NCI-H1092 (cell line): ENCODE measurements at places on chromosomes 2 and 18.

DNA sequence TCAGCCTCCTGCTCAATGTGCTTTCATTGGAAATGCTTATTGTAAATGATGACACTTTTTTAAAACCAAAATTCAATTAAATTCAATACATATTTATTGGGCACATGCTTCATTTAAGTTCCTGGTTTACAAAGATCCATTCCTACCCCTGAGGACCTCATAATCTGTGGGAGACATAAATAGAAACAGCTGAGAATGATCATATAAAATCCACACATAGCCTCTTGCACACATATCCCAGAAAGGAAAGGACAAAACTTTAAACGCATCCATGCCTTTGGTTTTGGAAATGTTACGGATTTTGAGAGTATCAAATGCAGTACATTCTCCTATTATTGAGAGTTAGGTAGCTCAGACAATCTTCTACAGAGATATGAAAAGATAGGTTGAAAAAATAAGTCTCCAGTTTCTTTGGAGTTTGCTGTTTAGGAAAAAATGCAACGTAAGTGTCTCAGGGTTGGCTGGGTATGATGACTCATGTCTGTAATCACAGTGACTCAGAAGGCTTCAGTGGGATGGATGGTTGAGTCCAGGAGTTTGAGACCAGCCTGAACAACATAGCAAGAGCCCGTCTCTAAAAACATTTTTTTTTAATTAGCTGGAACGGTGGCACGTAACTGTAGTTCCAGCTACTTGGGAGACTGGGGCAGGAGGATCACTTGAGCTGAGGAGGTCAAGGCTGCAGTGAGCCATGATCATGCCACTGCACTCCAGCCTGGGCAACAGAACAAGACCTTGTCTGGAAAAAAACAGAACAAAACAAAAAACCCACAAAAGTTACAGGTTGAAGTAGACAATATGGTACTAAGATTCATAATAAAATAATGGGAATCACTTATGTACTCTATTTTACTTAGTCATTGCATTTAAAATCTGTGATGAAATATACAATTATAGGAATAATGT is 3.9 kb upstream of the PRELID3A start:
- no peak for DNase-seq

GRCh38 chr2:178425255-178425827 is 25.6 kb downstream of the PRKRA start:
- DNase-seq, result no peak

- DNase-seq, result no peak
Measured at GRCh38 chr2:101741775-101742520, 44.4 kb downstream of the MAP4K4 start.

DNA sequence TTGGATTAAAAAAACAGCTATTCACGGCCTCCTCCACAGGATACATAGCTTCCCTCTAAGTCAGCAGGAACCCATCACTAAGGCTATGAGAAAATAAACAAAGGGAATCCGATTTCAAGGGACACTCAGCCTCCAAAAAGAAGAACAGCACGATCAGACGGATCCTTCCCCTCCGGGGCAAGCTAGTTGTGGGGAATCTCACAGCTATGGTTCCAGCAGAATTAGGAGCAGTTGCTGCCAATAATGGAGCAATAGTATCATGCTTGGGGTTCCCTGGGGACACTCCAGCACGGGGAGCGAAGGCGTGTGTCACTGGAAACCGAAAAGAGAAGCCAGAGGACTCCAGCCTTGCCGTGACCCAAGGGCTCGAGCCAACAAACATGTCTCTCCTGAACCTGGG is 163.1 kb downstream of the TTC32 start:
- no peak for DNase-seq

- DNase-seq, result no peak
Measured at GRCh38 chr2:192298664-192299063, 103.9 kb upstream of the TMEFF2 start.

- no peak for DNase-seq
Measured at GRCh38 chr18:46452820-46453219, 204.2 kb downstream of the LOXHD1 start.

- no peak for DNase-seq
Measured at GRCh38 chr2:237158194-237158593, 72.5 kb downstream of the COPS8 start.

DNA sequence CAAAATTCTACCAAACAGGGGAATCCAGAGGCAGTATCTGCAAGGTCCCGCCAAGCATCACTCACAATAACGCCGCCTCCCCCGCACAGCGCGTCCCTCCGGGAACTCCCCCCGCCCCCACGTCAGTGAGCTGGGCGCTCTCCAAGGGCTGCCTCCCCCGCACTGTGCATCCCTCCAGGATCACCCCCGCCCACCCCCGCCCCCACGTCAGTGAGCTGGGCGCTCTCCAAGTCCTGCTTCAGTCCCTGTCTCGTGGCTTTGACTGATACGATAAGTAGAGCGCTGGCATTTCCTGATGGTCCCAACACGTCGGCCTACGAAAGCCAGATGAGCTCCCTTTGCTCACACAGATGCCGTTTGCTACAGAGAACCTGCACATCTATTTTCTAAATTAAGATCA is 130.7 kb upstream of the TPO start:
- no peak for DNase-seq

GRCh38 chr18:3889803-3890202 is 439.8 kb downstream of the TGIF1 start:
- DNase-seq, result no peak

- DNase-seq, result no peak
Measured at GRCh38 chr2:236858661-236859060, 227.0 kb upstream of the COPS8 start.

GRCh38 chr2:58098254-58099095 is 51.9 kb downstream of the VRK2 start:
- DNase-seq, result no peak

GRCh38 chr2:218477247-218477646 is 58.3 kb downstream of the VIL1 start:
- no peak for DNase-seq

- no peak for DNase-seq
Measured at GRCh38 chr2:5387406-5387805, 304.8 kb upstream of the SOX11 start.

DNA sequence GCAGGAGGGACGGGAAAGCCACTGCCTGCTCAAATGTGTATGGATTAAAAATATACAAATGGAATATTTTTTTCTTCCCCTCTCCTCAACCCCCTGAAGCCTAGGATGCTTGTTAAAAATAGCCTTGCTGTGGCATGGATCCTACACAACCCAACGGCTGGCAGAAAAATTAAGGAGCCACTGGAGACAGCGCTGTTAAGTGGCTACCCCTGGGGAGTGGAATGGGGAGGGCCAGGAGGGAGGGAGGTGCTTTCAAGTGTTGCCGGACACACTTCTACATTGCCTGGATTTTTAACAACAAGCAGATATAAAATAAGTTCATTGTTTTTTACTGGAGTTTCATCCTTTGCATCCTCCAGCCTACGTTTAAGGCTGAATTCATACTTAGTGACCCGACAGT is 66.6 kb downstream of the ZBTB7C start:
- peak; percentile 76 for DNase-seq

- DNase-seq, result no peak
Measured at GRCh38 chr2:64363848-64364247, 90.1 kb upstream of the LGALSL start.

GRCh38 chr2:70089220-70089982 is 2.1 kb downstream of the PCBP1 start:
- DNase-seq, result no peak

DNA sequence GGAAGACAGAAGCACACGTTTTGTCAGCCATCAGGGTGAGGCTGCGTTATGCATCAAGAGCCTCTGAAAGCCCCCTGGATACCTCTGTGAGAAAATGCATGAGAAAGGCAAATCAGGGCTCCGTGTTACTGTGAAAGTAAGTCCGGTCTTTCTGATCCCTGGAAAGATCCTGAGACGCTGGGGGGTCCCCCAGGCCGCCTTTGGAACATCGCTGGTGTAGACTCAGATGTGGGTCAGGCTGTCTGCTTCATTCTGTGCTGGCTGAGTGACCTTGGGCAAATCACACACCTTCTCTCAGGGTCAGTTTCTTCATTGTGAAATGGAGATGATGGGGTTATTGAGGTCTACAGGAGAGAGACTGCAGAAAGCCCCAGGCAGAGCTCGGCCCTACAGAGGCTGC is 42.0 kb upstream of the HS6ST1 start:
- no peak for DNase-seq

DNA sequence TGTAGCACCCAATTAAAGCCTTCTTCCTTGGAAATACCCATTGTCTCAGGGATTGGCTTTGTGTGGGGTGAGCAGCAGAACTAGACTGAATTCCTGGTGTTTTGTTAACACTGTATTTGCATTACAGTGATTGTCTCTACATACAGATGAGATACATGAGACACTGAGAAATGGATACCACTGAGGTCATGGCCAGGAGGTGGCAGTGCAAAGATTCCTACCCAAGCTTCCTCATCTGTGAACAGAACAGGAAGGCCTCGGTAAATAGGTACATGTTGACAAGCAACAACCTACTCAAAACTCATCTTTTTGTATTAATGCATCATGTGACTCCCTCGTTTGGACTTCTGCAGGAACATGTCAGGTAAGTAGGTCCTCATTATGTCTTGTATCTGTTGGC is 445.8 kb upstream of the RGPD4 start:
- DNase-seq, result no peak

DNA sequence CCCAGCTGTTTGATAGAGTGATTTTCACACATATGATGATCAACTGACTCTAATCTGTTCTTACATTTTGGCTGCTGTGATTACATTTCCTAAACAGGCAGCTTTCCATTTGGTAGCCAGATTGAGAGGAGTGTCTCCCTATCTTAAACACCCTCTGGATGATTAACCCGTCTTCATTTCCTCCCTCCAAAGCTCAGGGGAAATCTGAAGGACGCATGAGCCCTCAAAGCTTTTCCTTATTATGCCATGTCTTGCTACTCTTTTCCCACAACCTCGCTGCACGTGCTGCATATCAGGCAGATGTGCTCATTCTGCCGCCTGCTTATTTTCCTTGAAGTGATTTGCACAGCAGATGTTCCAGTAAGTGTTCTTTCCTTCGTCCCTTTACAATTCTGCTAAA is 837.4 kb downstream of the LRRTM4 start:
- no peak for DNase-seq

DNA sequence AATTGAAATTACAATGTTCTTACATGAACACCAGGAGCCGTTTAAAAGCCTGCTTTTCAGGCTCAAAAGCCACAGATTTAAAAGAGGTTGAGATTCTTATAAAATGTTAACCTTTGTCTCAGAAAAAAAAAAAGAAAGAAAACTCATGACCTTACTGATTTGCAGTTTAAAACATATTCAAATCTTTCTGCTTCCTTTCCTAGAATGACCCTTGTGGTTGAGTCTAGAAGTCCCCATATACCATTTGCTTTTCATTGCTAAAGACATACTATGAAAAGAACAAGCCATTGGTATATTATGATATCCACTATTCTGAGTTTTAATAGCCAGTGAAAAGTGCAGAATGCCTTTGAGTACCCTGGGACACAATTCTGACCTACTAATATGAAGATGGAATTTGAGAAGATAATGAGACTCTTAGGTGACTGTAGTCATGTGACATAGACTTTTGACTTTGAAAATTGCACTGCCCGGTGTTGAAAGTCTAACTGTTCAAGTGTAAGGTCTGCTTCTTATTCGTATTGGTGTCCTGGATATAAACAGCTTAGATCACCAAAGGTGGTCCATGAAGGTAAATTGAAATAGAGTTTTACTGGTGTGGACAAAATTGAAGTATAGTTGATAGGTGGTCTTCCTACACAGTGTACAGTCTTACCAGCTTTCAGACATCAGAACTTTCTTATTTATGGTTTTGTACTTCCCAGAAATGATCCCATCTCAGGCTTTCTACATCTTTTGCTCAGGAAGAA is 117.0 kb downstream of the DOCK10 start:
- no peak for DNase-seq

GRCh38 chr2:20165677-20166509 is 59.0 kb downstream of the SDC1 start:
- no peak for DNase-seq

GRCh38 chr18:23138471-23138870 is 3.2 kb downstream of the CABLES1 start:
- peak; percentile 86 for DNase-seq

DNA sequence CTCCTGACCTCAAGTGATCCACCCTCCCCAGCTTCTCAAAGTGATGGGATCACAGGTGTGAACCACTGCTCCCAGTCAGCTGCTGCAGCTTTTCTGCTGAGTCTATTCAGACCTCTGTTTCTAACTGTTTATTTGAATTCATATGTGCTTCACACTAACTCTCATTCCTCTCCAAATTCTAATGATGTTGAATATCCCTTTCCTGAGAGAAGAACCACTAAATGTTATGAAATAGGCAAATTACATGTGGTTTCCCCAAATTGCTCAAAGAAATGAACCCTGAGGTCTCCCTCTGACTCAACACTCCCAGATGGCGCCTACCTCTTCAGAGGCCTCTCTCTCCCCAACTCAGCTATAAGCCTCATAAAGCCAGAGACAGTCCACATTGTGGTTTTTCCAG is 98.6 kb downstream of the IRS1 start:
- DNase-seq, result no peak

DNA sequence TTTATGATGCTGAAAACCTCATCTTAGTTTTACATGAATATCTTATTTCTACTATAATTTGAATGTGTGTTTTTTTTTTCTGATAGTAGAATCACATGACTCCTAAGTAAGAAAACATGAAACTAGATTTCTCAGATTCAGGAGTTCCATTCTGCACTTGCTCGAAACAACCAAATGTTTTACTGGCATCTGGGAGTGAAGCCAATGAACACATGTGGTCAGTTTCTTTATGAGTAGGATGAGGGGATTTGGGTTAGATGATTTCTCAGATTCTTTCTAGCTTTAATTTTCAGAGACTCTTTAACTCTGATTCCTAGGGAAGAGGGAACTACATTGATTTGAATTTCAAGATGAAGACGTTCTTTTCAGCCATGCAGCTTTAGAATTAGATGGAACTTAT is 225.0 kb upstream of the NT5C1B start:
- DNase-seq, result no peak

- DNase-seq, result no peak
Measured at GRCh38 chr18:5678278-5678677, 134.5 kb upstream of the EPB41L3 start.

- no peak for DNase-seq
Measured at GRCh38 chr2:119910566-119910965, 102.3 kb upstream of the EPB41L5 start.

DNA sequence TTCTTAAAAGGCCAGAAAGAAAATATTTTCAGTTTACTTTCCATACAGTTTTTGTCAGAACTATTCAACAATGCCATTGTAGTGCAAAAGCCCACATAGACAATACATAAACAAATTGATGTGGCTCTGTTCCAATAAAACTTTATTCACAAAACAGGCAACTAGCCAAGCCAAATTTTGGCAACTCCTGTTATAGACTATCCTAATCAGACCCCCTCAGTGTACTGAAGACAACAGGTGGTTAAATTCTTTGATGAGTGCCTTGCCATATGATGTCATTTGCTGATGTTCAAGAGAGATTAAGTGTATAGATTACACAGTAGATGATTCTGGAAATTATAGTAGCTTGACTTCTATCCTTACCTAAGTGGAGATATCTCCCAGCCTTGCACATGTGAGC is 83.4 kb downstream of the FANCL start:
- DNase-seq, result no peak

GRCh38 chr2:55840460-55840859 is 83.1 kb downstream of the EFEMP1 start:
- DNase-seq, result no peak
